Tongue (tissue), 3 donors: ENCODE measurements at places on chromosomes 5 and 9. TPM values are rescaled to one million over a fixed set of nuclear protein-coding genes. Genes with fewer than 3 reads are reported as not detected.

Gene PDLIM4
- total RNA-seq = 49.6 TPM

Gene CARD6
- 3.1 TPM for total RNA-seq

Gene GPRIN1
- total RNA-seq = 0.72 TPM

DNA sequence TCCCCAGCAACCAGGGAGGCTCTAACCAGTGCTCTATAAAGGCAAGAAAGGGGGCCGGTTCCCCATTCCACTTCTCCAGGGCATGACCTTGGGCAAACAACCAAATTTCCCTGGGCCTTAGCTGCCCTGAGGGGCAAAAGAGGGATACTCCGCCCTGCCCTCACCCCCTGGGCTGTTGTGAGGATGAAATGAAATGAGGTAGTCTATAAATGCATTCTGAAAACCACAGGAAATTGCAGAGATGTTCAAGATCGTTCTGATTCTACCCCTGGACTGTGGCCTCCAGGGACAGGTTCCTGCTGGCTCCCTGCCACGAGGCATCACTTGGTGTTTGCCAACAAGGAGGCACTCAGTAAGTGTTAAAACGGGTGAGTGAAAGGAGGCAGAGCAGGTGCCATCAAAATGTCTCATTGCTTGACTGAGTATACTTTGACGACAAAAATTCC is 5.7 kb downstream of the RAPGEF1 start:
- no peak for DNase-seq

GRCh38 chr9:133690081-133690561 is 48.0 kb downstream of the SARDH start:
- DNase-seq = peak; percentile 61

- DNase-seq = no peak
Measured at GRCh38 chr5:14406554-14406849, 175.1 kb upstream of the OTULINL start.
